ENCODE measurements at places on chromosomes 7 and 10.

DNA sequence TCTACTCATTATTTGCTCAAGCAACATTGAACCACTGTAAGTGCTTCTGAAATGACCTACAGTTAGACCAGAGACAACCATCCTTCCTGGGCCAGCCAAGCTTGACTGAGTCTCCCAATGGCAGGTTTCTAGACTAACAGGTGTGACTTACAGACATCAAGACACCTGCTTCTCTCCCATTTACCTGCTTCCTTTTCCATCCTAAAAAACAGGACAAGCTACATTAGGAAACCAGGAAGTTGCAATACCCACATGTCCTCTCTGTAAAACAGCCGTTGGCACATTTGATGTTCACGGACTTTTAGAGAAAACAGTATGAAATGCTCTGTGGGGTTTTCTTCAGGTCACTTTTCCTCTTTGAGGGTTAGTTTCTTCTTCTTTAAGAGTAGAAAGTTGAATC, 4.0 kb downstream of the HECW1 start:
- DNase-seq: no peak

GRCh38 chr7:154503962-154504550, 451.9 kb downstream of the DPP6 start:
- DNase-seq: no peak

GRCh38 chr7:101783381-101784181, 33.8 kb upstream of the CUX1 start:
- no peak for DNase-seq

GRCh38 chr10:73910764-73911552, at the start of gene PLAU:
Gene PLAU, plus strand, starts transcription at chr10:73911132. Its CDS starts 424 bp downstream, at chr10:73911556.
- DNase-seq: peak; percentile 46

DNA sequence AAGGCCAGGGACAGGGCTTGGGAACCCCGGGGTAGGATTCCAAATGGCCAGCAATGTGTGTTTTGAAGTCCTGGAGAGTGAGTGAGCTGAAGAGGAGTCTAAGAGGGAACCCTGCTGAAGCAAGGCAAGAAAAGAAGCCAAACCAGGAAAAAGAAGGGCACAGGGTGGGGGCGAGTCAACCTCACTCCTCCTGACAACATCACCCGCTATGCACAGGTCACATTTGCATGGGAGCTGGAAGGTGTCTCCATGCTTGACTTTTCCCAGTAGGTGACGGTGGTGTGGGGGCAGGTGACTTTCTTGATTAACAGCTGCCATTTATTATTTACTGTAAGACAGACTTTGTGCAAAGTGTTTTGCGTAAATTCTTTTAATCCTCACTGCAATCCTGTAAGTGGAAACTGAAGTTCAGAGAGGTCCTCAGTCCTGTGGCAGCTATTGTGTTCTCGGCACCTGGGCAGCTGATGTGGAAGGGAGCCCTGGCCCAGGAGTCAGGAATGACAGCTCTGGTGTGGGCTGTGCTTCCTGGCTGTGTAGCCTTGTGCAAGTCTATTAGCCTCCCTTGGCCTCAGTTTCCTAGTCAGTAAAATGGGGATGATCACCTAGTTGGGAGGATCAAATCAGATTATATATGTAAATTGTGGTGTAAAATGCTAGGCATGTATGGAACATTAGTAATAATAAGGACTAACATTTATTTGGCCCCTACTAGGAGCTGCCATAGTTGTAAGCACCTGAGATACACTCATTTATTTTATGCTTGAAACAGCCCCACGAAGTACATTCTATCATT, 90.9 kb downstream of the SH3PXD2A start:
- DNase-seq: no peak

DNA sequence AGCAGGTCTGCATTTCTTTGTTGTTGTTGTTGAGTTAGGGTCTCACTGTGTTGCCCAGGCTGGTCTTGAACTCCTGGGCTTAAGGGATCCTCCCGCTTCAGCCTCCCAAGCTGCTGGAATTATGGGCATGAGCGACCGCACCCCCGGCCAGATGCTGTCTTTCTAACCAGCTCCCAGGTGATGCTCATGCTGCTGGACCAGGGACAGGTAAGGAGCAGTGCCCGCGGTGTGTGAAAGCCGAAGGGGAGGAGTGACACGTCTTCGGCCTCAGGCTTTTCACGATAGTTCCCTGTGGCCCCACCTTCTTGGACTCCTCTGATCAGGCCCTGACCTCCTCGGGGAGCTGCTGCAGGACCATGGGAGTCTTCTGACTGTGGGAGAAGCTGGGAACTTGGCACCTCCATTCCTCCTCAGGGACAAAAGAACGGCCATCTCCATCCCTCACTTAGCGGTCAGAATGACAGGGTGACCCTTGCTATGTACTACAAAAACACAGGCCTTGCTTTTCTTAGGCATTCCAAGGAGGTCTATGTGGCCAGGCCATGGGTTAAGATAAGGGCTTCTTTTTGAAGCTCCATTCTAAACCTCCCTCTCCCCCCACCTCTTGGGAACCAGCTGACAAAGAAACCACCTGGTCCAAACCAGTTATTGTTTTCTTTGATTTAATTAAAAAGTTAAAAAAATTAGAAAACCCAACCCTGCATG, 5.5 kb downstream of the SFRP5 start:
- no peak for DNase-seq

DNA sequence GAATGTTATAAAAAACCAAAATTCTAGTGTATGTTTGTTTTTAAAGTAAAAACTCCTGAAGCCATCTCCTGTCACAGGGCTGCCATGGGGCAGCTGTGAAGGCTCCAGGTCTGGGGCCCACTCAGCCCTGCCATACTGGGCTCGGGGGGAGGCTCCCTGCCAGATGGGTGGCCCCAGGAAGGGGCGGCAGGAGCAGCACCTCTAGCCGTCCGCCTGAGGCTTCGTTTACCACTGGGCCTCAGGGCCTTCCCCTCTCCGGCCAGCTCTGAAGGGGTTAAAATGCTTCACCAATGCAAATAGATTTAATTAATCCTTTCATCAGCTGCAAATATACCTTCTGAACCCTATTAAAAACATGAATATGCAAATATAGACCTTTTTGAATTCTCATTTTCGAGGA, 139.0 kb downstream of the ELFN1 start:
- no peak for DNase-seq

DNA sequence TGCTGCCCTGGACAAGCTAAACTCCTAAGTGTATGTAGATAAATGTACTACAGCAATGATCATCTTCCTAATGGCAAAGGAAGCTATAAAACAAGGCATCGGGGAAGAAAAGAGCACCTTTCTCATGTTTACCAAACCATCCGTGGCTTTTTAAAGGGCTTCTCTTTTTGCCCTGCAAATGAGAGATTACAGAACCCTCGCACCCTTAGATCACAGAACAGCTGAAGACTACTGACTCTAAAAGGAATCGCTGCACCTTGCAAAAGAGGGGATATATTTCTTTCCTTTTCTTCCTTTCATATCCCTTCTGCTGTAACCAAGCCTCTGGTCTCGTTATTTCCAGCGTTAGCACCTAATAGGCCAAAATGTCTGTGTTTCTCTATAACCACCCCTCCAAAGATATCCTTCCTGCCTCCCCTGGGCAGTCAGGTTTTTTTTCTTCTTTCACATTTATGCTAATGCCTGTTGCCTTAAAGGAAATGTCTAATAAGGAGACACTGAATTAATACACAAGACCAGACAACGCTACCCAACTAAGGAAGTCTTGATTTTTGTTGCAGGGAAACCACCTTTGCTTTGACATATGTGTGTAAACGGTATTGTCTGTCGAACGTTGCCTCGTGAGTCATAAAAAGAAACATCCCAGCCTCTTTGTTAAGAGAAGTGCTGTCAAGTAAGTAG, 10.5 kb downstream of the ST8SIA6 start:
- DNase-seq: no peak

DNA sequence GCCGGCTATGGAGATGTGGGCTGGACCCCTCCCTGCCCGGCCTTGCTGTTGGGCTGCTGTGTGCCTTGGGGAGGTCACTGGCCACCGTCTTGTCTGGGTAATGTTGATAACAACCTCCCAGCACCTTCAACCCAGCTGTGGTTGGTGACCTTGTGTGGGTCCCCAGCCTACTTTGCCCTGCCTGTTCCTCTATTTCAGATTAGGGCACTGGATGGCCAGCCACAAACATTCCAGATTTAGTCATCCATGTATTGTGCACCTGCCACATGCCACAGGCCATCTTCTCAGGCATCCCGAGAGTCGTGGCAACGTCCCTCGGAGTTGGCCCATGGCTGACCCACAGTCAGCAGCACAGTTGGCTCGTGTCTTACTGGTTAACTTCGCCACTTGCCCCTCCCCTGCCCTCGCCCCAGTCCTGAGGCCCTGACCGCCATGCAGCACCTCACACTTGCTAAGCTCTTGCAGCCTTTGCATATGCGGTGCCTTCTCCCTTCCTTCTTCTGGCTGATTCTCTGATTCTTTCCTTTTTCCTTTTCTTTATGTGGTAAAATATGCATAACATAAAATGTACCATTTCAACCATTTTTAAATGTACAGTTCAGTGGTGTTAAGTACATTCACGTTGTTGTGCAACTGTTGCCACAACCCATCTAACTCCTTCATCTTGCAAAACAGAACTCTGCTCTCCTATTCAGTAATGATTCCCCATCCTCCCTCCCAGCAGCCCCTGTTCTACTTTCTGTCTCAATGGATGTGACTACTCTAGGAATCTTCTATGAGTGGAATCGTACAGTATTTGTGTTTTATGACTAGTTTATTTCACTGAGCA, 60.6 kb downstream of the PRF1 start:
- DNase-seq: no peak

- no peak for DNase-seq
Measured at GRCh38 chr7:156889089-156889488, 3.9 kb downstream of the LMBR1 start.

DNA sequence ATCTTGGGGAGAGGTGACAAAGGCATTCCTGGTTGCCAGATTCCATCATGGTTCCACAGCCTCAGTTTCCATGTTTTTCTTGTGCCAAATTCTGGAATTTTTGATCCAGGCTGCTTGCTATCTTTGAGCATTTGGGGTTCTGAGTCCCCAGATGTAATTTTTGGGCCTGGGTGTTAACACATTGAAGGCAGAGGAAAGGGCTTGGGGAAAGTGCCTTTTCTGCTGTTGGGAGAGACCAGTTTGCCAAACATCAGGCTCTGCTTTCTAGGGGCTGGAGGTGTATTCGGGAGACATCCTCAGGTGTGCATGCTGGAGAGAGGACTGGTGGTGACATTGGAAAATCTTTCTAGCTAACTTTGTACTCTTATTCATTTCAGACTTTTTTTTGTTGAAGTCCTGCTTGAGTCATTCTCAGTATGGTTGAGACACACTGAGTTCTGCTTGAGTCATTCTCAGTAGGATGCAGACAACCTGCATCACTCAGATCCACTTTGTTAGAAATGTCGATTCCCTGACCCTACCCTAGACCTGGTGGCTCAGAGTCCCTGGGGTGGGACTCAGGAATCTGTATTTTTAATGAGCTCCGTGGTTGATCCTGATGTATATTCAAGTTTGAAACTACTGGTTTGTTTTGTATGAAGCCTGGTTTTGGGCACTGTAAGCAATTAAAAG, 101.0 kb downstream of the LRMDA start:
- no peak for DNase-seq

DNA sequence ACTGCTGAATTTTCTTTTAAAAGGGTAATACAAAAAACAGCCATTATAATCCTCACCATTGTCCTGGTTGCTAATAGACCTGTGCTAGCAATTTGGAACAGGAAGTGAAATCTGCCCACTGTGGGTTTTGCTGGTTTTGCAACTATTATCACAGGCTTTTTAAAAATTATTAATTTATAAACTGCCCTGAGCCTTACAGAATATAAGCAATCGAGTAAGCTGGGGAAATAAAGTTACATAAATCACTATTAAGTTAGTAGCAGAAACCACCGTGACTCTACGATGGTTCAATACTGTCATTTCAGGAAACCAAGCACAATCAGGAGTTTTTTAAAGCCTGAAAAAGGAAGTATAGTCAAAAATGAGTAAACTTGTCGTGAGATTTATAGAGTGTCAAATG, 62.3 kb downstream of the TMEM26 start:
- no peak for DNase-seq

GRCh38 chr10:124705817-124706461, 38.2 kb downstream of the FAM53B start:
- DNase-seq: no peak

DNA sequence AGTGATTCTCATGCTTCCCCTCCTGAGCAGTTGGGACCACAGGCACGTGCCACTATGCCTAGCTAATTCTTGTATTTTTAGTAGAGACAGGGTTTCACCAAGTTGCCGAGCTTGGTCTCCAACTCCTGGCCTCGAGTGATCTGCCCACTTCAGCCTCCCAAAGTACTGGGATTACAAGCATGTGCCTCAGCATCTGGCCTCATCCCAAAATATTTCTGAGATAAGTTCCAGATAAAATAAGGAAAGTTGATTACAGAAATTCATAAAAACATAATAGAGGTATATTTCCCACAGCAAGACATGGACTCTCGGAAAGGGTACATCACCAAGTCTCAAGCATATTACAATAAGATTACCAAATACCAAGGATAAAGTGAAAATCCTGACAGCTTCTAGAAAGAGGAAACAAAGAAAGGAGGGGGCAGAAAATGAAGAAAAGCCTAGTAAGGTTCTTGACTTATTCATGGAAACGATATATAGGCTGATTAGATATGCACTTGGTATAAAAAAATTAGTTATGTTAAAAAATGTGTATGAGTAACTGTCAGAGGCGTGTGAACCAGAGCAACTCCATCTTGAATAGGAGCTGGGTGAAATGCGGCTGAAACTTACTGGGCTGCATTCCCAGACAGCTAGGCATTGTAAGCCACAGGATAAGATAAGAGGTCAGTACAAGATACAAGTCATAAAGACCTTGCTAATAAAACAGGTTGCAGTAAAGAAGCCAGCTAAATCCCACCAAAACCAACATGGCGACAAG, 35.0 kb downstream of the IQUB start:
- DNase-seq: no peak

- DNase-seq: no peak
Measured at GRCh38 chr10:82212753-82213152, 337.8 kb downstream of the NRG3 start.

DNA sequence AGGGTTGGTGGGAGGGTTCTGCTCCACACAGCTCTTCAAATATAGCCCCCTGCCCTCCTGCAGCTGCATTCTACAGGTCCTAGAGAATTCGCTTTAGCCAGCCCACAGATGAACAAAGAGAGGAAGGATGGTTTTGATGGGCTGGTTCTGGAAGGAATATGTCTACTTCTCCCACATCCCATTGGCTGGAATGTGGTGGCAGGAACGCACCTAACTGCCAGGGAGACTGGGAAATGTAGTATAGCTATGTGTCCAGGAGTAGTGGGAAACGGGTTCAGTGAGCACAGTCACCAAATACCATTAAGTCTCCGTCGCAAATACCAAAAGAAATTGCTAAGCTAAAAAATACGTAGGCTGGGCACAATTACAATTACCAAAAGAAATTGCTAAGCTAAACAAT, 7.3 kb upstream of the PTER start:
- no peak for DNase-seq

GRCh38 chr7:151869109-151869428, 7.8 kb downstream of the PRKAG2 start:
- DNase-seq: no peak

GRCh38 chr10:103800789-103801540, 54.4 kb downstream of the SH3PXD2A start:
- no peak for DNase-seq

GRCh38 chr10:103147645-103148044, 45.4 kb downstream of the NT5C2 start:
- DNase-seq: no peak
